ENCODE measurements at places on chromosomes 16 and 17.
A peak's percentile ranks its signal among the peaks of the same experiment; 100 is the strongest.

GRCh38 chr16:71722801-71723536, 1.5 kb downstream of the PHLPP2 start:
- DNase-seq, result peak; percentile 88

- peak; percentile 59 for DNase-seq
Observed at GRCh38 chr16:19330841-19331397, 45.4 kb downstream of the CLEC19A start.

DNA sequence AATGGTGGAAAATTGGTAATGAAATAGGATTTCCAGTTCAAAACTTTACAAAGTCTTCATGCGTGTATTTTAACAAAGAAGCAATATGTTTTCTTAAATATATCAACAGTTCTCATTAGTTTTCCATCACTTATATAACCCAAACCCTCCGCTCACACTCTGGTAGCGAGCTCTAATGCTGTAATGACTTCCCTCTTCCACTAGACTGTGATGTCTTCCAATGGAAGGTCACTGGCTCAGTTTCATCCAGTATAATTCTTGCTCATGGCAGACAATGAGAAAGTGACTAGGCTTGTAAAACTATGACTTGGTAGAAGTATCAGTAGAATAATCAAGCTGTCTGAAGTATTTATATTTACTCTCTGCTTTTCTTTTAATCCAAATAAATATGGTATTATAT, 32.8 kb downstream of the NETO2 start:
- DNase-seq, result no peak

GRCh38 chr17:62719586-62719985, 88.5 kb downstream of the MARCHF10 start:
- no peak for DNase-seq

DNA sequence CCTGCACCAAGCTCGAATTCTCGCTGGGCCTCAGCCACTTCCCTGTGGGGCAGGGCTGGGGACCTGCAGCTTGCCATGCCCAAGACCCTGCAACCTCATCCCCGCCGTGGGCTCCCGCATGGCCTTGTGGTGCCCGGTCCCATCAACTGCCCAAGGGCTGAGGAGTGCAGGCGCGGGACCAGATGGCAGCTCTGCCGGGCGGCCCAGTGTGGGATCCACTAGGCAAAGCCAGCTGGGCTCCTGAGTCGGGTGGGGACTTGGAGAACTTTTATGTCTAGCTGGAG, 408.6 kb downstream of the UTP18 start:
- DNase-seq, result no peak

DNA sequence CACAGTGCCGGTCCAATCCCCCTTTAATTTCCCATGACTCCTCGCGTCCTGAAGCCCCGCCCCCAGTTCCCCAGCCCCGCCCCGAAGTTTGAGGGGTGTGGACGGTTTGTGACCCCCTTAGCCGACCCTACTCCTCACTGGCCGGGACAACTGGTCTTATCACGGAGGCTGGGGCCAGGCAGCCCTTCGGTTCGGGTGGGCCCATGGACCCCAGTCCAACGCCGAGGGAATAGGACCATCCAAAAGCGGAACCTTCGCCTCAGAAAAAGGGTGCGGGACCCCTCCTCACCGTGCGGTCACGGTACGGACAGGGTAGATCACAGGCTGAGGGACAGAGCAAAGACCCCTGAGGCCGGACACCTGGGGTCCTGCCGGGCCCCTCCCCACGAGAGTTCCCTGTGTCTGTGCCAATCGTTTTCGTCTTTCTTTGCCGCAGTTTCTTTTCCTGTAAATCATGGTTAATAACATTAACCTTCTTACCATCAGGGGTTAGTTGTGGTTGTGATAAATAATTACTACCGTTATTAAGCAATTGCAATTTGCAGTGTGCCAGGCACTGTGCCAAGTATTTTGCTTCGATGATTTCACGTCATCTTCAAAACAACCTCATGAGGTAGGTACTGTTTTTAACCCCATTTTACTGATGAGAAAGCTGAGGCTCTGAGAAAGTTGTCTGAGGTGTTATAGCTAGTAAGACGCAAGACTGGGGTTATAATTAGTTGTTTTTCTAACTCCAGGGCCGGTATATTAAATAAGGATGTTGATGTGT, 543 bp downstream of the TMUB2 start:
- DNase-seq, result peak; percentile 37

- no peak for DNase-seq
Observed at GRCh38 chr17:63086483-63087185, 120.6 kb downstream of the TANC2 start.

DNA sequence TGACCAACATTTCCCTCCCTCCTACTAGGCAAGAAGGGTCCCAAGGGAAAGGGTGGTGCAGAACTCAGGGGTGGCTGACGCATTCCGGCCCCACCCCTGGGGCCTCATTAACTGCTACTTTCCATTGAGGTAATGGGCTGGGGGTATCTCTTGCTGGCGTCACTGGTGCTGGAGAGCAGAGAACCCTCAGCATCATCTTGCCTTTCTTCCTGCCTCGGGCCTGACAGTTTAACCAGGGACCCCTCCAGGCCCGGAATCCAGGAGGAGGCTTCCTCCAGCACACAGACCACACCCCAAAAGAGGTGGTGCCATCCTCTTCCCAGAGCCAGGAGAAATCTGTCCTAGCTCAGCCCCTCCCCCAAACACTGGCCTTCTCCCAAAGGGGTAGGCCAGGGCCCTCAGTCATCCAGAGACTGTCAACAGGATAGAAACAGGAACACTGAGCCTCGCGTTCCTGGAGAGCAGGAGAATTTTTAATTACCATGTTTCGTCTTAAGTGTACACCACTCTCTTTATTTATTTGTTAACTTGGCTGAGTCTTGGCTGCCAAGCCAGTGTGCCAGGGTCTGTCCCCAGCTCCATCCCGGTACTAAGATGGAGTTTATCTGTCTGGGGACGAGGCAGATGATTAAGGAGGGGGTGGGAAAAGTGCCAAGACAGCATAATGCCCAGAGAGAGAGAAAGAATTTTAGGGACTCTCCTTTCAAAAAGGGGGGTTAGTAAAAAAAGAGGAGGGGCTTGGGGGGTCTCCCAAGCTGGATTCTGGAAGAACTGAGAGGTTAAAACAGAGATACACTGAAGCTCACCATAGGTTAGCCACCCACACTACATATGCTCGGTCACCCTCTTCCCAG, 5.1 kb downstream of the ETV4 start:
- DNase-seq, result no peak

GRCh38 chr16:9706217-9706836, 475.9 kb downstream of the GRIN2A start:
- DNase-seq, result peak; percentile 19

DNA sequence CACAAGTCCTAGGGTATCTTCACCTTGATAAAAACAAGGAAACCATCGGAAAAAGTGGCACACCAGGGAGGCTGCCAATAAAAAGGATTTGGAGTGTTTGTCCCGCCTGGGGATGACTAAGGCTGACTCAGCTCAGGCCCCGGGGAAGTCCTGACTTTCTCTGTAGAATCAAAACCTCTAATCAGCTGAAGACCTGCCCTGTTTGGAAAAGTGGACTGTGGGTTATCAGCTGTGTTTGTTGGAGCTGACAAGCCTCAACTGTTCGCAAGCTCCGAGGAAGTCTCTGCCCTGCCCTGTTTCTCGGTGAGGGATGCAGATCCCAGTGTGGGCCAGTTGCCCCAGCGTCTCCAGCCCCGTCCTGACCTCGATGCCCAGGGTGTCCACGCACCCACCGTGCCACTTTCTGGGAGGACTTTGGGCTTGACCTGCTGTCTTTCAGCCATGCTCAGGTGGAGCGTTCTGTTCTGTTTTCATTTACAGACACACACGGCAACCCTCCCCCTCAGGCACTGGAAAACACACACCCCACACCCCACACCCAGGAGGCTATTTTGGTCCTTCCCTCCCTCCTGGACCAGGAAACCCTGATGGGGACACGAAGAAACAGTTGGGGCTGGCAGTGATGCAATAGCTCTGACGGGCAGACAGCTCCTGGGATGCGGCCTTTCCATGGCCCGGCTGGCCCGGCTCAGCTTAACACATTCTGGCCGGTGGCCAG, 27.6 kb upstream of the PITPNA start:
- peak; percentile 88 for DNase-seq

- no peak for DNase-seq
Observed at GRCh38 chr17:17783825-17784656, 52.7 kb downstream of the SREBF1 start.

DNA sequence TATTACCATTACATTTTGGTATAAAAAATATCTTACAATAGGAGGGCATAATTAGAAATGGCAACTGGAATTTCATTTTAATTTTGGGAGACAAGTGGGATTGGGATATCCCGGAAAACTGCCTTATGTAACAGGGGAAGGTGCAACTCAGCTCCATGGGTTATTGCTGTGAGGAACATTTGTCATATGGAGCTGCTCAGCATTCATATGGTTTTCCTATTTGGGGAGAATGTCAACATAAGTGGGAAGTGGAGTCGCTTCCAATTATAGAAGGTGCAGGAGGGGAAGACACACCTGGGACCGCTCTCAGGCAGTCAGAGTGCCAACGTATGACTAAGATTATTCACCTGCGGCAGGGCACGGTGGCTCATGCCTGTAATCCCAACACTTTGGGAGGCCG, 10.7 kb downstream of the ODF4 start:
- DNase-seq, result no peak

GRCh38 chr16:81696961-81697615, 82.0 kb upstream of the PLCG2 start:
- DNase-seq, result peak; percentile 55

DNA sequence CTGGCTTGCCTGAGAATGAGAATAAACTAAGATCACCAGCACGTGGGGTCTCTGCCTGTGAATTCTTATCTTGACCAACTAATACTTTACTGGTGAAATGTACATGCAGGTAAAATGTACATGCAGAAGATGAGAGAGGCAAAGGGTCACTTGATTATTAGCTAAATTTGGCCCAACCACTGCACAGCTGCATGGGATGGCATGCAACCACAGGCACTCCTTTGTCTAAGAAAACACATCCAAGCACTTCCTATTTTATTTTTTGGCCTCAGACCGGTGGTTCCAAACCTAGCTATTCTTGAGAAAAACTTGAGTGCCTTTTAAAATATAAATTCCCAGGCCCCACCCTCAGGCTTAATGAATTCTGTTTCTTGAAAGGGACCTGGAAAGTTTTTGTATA, 77.9 kb downstream of the SYCE1L start:
- no peak for DNase-seq

DNA sequence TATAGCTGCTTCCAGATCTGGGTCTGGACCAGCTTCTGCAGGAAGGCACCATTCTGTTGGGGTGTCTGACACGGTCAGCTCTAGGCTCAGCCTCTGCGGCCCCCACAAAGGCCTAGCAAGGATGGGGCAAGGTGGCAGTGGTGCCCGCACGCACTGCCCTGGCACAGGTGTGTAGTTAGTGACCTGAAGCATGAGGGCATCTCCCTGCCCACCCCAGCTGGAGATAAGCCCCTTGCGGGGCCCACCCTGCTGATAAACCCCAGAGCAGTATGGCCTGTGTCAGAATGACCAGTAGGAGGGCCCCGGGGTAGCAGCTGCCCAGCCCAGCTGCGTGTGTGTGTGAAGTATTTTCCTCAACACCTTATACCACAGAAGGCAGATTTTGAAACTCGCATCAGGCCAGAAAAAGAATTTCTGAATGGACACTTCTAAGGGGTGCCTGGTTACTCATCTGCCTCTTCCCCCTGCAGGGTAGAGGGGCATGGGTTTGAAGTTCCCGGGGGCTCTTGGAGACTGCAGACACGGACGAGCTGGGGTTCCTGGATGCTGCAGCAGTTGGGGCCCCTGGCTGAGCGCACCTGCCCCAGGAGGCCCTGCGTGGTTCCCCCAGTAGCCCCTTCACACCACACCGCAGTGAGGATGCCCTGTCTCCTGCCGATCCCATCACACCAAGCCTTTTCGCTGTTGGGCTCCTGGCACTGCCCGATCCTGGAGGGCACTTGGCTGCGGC, 4.5 kb downstream of the ARHGDIA start:
- DNase-seq, result no peak

DNA sequence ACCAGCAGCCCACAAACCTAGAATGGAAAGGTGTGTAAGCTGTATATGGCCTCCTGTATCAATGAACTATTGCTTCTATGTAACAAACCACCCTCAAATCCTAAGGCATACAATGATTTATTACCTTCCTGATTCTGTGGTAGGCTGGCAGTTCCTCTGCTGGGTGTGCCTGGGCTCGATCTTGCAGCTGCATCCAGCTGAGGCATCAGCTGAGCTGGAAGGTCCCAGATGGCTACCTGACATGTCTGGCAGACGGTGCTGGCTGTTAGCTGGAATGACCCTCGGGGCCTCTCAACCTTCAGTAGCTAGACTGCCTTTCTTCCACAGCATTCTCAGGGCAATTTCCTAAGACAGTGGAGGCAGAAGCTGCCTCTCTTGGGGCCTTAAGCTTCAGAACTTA, 152.7 kb downstream of the RAB11FIP4 start:
- no peak for DNase-seq

- peak; percentile 55 for DNase-seq
Observed at GRCh38 chr17:61002316-61002736, 324.7 kb downstream of the BCAS3 start.

GRCh38 chr17:5942687-5943086, 127.5 kb upstream of the WSCD1 start:
- DNase-seq, result no peak

DNA sequence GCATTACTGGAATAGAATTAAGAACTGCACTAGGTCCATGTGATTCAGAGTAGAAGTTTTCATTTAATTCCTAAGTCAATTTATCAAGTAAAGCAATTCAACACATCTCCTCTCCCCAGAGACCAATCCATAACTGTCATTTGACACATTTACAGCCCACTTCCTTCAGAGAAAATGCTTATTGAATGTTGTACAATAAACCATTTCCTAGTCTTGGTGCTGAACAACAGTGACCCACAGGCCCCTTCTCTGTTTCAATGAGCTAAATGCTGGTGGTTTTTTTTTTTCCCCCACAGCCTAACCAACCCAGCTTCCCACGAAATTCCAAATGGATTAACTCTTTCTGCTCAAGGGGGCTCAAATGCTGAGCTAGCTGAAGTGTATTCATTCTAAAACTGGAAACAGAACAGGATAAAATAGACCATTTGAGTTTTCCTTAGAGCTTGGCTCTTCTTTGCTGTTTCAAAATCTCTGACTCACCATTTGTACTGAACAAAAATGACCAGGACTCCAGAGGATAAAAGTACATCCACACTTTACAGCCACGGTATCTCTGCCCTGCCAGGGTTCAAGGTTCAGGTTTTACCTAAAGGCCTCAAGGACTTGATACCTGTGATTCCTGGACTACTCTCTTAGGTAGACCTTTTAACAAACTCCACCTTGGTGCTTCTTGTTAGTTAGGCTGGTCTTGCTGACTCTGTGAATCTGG, 62.3 kb downstream of the TMEM100 start:
- no peak for DNase-seq

DNA sequence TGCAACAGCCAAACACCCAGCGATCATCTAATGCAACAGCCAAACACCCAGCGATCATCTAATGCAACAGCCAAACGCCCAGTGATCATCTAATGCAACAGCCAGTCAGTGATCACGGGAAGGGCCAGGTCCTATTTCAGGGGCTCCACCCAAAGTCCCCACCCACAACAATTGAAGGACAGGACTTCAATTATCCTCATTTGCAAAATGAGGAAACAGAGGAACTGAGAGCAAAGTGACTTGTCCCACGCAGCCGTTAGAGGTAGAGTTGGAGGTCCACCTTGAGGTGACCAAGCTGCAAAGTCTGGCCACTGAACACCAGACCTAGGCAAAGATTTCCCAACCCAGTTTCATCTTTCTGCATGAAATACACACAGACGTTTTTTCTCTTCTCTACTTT, 3.7 kb downstream of the ZG16B start:
- no peak for DNase-seq

- peak; percentile 9 for DNase-seq
Observed at GRCh38 chr17:19579867-19580565, 46.4 kb downstream of the SLC47A1 start.
